ENCODE measurements at places on chromosomes 16 and 17.
A peak's percentile ranks its signal among the peaks of the same experiment; 100 is the strongest.

DNA sequence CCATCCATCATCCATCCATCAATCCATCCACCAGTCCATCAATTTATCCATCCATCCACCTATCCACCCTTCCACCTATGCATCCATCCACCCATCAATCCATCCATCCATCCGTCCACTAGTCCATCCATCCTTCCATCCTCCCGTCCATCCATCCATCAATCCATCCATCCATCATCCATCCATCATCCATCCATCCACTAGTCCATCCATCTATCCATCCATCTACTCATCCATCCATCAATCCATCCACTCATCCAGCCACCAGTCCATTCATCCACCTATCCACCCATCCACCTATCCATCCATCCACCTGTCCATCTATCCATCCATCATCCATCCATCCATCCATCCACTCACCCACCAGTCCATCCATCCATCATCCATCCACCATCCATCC is 39.9 kb upstream of the SSTR5 start:
- H3K36me3 ChIP-seq, result no peaks in the 10 kb centered on the region
- DNase-seq, result no peak
- peaks cover 70% of the 10 kb centered on the region for H3K27me3 ChIP-seq

DNA sequence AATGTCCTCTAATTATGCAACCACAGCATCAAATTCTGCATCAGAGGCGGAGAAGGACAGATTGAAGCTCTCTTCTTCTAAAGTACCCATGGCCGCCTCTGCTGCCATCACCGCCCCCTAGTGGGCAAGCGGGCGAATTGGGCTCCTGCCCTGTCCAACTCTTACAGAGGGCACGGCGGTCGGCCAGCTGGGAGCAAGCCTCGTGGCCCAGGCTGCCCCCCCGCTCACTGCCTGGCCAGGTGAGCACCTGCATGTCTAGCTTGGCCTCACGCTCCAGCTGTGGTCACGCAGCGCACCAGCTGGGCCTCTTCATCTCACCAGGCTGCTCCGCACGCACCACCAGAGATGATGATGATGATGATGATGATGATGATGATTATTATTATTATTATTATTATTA is 146.1 kb upstream of the TOM1L1 start:
- no peak overlapping the region for H3K27ac ChIP-seq
- no peak overlapping the region for H3K4me3 ChIP-seq
- no peaks in the 10 kb centered on the region for H3K27me3 ChIP-seq
- no peaks in the 10 kb centered on the region for H3K4me1 ChIP-seq
- no peaks in the 10 kb centered on the region for H3K36me3 ChIP-seq
- no peak for DNase-seq

DNA sequence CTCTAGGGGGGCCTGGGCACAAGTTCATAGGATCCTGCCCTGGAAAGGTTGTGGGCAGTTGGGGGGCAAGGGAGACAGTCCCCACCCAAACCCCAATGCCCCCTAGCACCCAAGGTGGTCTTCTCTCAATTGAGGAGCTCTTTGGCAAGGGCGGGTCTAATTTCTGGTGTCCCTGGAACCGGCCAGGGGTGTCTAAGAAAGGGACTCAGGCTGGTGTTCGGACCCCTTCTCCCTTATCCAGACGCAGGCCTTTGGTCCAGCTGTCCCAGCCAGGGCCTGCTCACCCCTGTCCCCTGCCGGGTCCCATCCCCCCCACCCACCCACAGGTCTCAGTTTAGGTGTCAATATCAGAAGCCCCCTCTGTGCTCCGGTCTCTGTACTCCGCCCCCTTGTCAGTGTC is 860 bp upstream of the ARHGDIG start:
- H3K36me3 ChIP-seq, result no peaks in the 10 kb centered on the region
- H3K27me3 ChIP-seq, result no peaks in the 10 kb centered on the region
- no peak overlapping the region for H3K27ac ChIP-seq
- H3K4me3 ChIP-seq, result no peak overlapping the region
- DNase-seq, result no peak

DNA sequence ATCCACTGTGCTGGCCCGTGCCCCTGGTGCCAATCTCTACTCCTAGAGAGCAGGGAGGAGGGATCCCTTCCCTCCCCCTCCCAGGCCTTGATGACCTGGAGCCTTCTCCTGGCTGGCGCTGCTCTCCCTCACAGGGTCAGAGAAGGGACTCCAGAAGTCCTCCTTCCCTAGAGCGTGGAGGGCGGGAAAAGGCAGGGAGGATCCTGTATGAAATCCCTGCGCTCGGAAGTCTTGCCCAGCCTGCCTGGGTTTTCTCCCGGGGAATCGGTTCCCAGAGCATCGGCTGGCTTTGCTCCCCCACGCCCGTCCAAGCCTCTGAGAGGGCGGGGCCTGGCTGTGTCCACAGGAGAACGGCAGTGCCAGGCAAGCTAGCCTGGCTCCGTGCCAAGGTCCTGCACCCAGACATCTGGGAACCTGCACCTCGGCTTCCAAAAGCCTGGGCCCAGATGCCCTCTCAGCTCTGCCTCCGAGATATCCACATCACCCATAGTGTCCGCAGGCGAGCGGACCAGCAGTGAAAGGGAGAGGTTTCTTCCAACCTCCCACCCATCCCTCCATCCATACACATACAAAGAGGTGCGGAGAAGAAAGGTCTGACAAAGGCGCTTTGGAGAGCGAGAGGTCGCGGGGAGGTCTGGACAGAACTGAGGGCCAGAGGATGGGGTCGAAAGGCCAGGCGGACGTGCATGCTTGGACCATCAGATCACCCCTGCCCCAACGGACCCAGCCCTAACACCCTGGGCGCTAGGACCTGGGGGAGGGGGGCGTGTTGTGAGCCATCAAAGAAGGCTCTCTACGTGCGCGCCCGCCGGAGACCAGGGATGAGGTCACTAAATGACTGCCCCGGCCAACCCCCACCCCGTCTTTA is 1.1 kb downstream of the MPP2 start:
- DNase-seq, result peak; percentile 76
- H3K4me3 ChIP-seq, result peak overlapping the region; percentile 68
- H3K4me1 ChIP-seq, result peaks cover 15% of the 10 kb centered on the region
- H3K36me3 ChIP-seq, result no peaks in the 10 kb centered on the region
- H3K27me3 ChIP-seq, result no peaks in the 10 kb centered on the region

- no peaks in the 10 kb centered on the region for H3K36me3 ChIP-seq
- DNase-seq, result no peak
- peaks cover 29% of the 10 kb centered on the region for H3K27me3 ChIP-seq
These were observed 9.8 kb downstream of the CBX4 start for GRCh38 chr17:79829457-79829856.

DNA sequence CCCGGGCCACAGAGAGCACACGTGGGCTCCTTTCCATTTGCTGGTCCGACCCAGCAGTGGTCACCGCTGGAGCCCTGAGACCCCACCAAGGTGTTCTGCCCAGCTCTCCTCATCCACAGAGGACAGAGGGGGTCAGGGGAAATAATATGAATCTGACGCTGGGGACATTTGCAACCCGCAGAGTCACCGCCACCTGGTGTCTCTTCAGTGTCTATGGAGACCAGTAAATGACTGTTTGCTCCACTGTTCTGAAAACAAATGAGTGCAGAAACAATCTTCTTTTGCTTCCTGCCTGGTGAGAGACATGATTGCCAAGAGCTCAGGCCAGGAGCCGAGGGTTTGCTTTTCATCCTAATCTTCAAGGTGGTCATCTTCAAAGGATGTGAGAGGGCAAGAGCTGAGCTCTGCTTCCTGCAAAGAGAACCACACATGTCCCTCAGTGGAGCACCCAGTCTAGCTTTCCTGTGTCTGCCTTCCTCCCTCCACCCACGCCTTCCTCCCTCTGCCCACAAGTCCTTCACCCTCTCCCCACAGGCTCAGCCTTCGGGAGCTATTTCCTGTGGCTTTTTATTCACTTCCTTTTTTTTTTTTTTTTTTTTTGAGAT is 14.7 kb upstream of the KLHDC4 start:
- no peak overlapping the region for H3K27ac ChIP-seq
- DNase-seq, result no peak
- peaks cover 15% of the 10 kb centered on the region for H3K4me1 ChIP-seq

DNA sequence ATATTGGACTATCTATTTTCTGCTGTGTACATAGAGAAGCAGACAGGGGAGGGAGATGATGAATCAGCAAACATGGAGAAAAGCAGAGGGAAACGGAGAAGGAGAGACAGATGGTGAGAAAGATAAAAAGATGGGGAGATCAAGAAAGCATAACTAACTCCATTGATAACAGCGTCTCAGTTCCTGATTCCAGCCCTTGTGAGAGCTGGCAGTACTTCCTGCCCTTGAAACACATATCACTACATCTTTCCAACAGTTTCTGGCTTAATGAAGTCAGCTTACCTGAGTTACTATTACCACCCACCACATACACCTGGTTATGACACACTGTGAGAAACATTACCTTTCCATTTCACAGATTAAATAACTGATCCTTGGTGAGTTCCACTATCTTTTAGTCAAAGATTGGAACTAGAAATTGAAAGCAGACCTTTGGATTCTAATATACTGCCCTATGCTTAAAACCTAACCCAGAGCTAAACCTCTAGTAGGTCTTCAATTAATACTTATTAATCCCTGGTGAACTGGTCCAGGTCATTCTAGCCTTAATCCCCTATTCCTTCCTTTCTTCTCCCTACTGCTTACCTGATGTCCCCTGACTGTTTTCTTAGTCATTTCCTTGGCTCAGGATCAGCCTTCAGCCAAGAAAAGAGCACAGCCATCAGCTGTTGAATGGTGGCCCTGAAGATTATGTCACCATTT is 346.6 kb upstream of the CCL2 start:
- DNase-seq, result no peak
- H3K4me1 ChIP-seq, result no peaks in the 10 kb centered on the region
- no peaks in the 10 kb centered on the region for H3K36me3 ChIP-seq
- H3K4me3 ChIP-seq, result no peak overlapping the region

DNA sequence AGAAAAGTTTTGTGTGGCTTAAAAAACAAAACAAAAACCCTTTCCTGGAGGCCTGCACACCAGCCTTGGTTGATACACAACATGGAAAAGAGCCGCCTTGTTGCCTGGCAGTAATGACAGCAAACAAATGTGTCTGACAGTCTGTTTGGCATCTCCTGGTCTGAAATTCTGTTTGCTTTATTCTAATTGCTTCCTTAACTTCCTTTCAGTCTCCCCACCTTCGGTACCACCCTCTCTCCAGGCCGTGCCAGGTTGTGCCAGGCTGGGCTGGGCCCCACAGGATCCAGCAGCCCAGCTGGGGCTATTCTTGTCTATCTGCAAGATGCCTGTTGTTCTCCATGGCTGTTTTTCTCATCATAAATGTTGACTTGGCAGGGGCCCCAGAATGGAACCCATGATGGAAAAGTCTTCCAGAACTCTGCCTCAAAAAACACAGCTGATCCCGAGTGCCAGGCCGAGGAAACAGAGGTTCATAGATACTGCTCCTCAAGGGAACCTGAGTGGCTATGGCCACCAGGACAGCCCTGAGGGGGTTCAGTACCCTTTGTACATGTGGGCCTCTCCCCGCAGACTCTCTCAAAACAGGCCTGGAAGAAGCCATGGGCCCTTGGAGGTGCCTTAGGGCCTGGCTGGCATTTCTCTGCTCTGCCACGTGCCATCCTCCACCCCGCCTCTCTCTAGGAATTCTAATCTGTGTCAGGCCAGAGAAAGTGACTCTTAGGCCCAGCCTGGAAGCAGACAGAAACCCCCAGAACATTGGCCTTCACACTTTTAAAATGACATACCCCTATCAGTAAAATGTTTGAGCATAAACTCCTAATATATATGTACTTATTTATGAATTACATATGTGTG is 50.5 kb downstream of the YPEL2 start:
- H3K4me3 ChIP-seq, result no peak overlapping the region
- DNase-seq, result peak; percentile 22
- no peaks in the 10 kb centered on the region for H3K36me3 ChIP-seq

- H3K4me1 ChIP-seq, result no peaks in the 10 kb centered on the region
- no peaks in the 10 kb centered on the region for H3K36me3 ChIP-seq
- no peak overlapping the region for H3K27ac ChIP-seq
- H3K4me3 ChIP-seq, result no peak overlapping the region
These were observed 40.8 kb downstream of the MRC2 start for GRCh38 chr17:62668091-62668804.

DNA sequence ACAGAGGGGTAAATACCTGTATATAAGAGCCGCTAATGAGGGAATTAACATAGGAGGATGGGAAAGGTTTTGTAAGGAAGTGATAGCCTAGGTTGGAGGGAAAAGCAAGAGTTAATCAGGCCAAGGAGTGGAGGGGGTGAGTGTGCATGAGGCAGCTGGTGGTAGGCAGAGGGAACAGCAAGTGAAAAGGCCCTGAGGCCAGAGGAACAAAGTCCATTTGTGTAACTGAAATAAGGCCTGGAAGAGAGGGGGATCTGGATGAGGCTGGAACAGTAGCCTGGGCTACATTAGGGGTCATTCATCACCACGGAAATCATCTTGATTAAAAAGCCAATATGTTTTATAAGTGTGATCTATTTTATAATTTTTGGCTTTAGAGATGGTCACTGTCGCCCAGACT is 45.7 kb downstream of the FZD2 start:
- DNase-seq, result no peak
- H3K4me1 ChIP-seq, result no peaks in the 10 kb centered on the region
- H3K27me3 ChIP-seq, result no peaks in the 10 kb centered on the region

DNA sequence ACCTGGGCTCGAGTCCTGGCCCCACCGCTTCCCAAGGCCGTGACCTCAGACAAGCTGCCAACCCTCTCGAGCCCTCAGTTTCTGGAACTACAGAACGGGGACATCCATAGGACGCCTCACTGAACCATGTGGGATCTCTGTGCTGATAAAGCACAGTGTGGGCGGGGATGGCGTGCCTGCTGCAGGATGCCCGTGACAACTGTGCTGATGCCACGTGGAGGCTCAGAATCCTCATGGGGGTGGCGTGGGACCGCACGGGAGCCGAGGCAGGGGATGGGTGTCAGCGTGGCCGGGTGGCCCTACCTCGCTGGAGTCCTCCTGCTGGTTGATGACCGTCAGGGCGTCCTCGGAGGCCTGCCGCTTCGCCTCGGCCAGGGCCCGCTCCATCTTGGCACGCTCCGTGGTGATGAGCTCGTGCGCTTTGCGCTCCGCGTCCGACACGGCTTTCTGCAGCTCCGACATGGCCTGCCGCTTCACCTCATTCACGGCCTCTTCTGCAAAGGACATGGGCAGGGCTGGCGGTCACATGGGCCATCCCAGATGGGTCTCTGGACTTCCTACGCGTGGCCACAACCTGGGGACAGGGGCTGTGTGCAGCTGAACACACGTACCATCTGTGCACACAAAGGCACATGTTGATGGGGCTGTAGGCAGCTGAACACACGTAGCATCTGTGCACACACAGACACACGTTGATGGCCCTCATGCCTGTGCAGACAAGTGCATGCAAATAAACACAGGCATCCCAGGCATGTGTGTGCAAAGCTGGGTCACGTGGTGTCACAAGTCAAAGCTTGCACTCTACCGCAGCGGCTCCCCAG is 12.7 kb upstream of the PABPN1L start:
- peaks cover 59% of the 10 kb centered on the region for H3K36me3 ChIP-seq
- DNase-seq, result no peak
- H3K4me1 ChIP-seq, result peaks cover 13% of the 10 kb centered on the region
- H3K27ac ChIP-seq, result no peak overlapping the region
- H3K27me3 ChIP-seq, result no peaks in the 10 kb centered on the region

- no peaks in the 10 kb centered on the region for H3K27me3 ChIP-seq
- no peak overlapping the region for H3K27ac ChIP-seq
- no peak for DNase-seq
- H3K4me3 ChIP-seq, result no peak overlapping the region
- H3K4me1 ChIP-seq, result no peaks in the 10 kb centered on the region
These were observed 8.2 kb downstream of the COTL1 start for GRCh38 chr16:84609563-84610177.
